ENCODE measurements at places on chromosomes 11 and 22.

GRCh38 chr11:61610905-61611304 is 30.0 kb upstream of the SYT7 start:
- DNase-seq: no peak

GRCh38 chr11:83401506-83402225 is 115.5 kb upstream of the CCDC90B start:
- DNase-seq: no peak

- no peak for DNase-seq
These were observed 171.8 kb downstream of the SOX6 start for GRCh38 chr11:16184588-16184987.

DNA sequence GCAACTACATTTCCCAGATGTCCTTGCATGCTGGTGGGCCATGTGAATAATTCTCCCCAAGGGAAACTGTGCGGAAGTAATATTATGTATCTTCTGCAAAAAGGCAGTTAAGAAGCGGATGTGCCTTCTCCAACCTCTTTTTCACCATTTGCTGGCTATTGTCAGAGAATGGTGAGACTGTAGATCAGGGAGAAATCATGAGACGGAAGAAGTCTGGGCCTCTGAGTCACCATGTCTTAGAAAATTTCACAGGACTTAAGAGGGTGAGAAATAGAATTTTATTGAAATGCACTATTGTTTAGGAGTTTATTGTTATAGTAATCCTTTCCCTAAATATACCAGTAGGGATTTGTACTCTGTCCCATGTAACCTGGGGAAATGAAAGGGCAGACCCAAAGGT is 298.7 kb upstream of the ZC3H12C start:
- DNase-seq: no peak

GRCh38 chr22:50119768-50120251 is 30.0 kb downstream of the MOV10L1 start:
- DNase-seq: no peak

DNA sequence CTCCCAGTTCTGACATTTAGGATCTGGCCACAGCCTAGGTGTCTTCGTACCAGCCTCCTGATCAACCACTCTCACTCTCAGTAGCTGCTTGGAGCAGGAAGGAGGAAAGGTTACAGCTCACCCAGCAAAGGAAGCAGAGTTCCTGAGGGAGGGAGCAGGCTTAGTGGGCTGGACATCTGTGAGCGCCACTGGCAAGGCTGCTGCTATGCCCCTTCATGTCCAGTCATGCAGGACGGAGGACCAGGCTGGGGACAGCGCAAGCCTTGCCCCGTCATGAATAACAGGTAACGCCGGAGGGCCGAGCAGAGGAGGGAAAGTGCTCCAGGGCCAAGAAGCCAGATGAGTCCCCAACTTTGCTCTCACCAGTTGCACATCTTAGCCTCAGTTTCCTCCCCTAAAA is 25.8 kb downstream of the TPST2 start:
- DNase-seq: no peak

DNA sequence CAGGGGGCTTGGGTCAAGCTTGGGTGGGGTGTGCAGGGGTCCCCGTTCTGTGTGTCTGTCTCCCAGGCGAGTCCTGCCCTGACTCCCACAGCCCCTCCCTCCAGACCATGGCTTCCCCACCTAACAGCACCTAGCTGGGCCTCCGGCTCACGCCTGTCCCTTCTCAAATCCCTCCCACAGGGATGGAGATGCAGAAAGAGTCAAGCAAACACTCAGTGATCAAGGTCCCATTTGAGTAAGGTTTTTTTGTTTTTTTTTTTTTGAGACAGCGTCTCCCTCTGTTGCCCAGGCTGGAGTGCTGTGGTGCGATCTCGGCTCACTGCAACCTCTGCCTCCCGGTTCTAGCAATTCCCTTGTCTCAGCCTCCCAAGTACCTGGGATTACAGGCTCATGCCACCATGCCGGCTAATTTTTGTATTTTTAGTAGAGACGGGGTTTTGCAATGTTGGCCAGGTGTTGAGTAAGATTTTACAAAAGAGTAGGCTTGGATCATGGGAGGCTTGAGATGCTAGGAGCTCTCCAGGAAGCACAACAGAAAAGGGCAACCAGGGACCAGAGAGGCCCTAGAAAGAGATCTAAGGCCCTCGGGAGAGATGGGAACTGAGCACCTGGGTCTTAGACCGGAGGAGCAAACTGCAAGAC is 5.7 kb downstream of the APOBEC3D start:
- DNase-seq: no peak

GRCh38 chr22:20994902-20995241 is 7.0 kb downstream of the THAP7 start:
- no peak for DNase-seq

GRCh38 chr11:2085251-2086066 is 53.7 kb downstream of the IGF2 start:
- DNase-seq: no peak

DNA sequence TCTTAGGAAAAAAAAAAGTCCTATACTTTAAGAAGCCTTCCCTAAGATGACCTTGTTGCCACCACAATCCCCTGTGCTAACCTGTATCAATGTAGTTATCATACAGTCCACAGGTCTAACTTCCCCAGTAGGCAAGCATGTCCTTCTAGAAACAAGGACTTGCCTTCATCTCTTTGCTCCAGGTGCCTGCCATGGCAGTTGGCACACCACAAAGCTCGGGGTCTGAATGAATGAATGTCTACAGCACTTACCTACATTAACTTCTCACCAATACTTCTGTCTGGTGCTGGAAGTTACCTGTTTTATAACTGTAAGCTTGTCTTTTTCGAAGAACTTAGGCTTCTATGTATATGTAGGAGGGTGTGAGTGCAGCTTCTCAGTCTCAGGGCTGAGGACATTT is 23.4 kb downstream of the CLPB start:
- DNase-seq: peak; percentile 59

DNA sequence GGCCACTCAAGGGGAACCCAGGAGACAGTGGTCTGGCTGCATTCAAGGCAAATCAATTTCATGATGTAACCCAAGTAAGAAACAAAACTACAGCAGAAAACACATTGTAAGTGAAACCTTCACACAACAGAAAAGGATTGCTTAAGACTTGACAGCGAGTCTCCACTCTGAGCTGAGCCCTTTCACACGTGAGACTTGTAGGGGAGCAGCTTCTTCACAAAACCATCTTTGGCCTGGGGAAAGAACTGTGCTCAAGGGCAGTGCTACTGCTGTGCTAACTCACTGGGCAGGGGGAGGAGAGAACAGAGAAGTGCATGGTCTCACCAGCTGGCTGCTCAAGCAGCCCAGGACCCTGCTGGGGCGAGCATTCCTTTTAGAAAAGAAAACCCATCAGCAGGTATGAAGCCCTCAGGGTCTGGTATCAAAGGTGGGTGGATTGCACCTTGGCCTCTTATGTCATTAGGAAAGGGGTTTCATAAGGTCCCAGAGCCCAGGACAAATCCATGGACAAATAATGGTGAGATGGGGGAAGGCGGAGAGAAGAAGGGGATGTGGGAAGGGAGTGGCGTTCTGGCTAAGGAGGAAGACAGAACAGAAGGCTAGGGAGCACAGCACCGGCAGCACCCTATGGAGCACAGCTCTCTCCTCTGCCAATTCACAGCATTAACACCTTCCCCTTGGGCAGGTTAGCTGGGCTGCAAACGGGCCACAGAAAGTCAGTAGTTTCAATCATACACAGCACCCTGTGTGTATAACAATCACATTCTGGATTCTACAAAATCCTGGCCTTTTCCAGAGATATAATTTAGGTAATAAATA is 20.6 kb upstream of the RAPSN start:
- DNase-seq: no peak

GRCh38 chr11:35151241-35151640 is 12.3 kb downstream of the CD44 start:
- DNase-seq: no peak

GRCh38 chr11:4610258-4610935 is 2.4 kb upstream of the TRIM68 start:
- no peak for DNase-seq

DNA sequence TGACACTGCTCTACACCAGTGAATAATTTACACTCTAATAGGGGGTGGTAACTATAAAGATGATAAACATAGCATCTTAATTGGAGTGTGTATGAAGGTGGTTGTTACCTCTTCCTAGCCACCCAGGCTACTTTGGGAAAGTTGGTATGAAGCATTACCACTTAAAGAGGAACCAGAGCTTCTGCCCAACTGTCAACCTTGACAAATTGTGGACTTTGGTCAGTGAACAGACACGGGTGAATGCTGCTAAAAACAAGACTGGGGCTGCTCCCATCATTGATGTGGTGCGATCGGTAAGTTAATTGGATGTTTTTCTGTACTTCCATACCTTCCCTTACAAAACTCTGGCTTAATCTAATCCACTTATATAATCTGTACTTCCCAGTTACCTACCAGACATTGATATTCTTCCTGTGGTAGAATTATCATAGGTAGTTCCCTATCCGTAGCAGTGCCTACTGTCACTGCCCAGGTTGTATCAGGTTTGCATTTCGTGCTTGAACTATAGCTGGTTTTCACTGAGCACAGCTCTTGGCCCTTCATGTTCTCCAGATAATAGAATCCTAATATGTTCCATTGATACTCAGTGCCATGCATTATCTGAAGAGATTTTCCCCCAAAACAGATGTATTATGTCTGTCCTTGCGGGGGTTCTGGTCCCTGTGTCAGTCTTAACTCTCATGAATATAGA is 2.2 kb downstream of the RPL27A start:
- no peak for DNase-seq

DNA sequence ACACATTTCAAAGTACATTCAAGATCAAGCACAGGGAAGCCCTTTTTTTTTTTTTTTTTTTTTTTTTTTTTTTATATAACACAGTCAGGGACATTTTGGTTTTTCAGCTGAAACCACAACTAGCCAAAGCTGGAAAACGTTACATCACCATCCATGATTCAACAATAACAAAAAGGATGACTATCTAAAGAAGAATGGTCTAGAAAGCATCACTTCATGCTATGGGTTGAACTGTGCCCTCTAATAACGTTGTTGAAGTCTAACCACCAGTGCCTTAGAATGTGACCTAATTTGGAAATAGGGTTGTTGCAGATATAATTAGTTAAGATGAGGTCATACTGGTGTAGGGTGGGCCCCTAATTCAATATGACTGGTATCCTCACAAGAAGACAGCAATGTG is 46.6 kb downstream of the MTMR2 start:
- DNase-seq: no peak

DNA sequence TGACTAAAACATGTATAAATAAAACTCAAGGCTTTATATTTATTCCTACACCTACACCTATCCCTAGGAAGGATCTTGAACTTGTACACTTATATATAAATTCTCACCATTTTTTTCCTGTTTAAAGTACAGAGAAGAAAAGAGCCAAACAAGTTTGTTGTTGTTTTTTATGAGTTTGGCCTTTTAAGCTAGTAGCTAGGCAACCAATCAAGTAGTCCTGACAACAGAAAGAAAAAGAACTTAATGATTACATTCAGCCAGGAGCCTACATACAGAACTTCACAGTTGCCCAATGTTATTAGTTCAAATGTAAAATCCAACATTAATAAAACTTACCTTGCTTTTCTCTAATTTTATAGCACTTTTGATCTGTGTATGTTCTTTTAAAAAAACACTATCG is 316.2 kb downstream of the SOX6 start:
- DNase-seq: no peak

GRCh38 chr11:125429174-125429707 is 66.8 kb downstream of the FEZ1 start:
- DNase-seq: no peak

- no peak for DNase-seq
These were observed 4.7 kb upstream of the ST3GAL4 start for GRCh38 chr11:126350836-126351235.
